Fibroblast of lung (primary cell): ENCODE measurements at places on chromosomes 2 and 18.

GRCh38 chr2:78892295-78892694 lies 133.2 kb upstream of the REG3G start:
- DNase-seq = no peak

DNA sequence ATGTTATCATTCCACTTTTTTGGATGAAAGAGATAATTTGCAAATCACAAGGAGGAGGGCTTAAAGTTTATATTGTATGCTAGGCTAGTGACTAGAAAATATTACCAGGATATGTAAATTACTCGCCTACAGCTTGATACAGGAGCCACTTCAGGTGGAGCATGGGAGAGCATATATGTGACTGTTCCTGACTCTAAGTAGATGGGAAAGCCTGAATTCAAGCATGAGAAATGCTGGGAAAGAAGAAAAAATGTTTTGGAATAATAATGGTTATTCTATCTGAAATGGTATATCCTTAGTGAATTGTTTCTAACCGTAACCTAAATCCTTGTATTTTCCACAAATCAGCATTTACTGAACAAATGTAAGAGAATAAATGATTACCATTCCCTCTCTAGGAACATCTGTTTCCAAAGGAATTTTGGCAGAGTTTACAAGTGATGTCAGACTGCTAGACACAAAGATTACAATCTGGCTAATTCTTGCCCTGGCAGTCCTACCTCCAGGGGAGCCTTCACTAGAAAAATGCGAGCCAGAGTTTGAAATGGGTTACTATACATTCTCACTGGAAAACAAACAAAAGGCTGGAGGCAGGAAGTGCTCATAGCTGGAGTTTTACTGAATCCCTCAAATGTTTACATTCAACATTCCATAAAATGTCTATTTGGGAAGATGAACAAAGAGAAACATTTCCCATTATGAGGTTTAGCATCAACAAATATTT lies 129.4 kb upstream of the MAPRE2 start:
- peak; percentile 95 for DNase-seq

DNA sequence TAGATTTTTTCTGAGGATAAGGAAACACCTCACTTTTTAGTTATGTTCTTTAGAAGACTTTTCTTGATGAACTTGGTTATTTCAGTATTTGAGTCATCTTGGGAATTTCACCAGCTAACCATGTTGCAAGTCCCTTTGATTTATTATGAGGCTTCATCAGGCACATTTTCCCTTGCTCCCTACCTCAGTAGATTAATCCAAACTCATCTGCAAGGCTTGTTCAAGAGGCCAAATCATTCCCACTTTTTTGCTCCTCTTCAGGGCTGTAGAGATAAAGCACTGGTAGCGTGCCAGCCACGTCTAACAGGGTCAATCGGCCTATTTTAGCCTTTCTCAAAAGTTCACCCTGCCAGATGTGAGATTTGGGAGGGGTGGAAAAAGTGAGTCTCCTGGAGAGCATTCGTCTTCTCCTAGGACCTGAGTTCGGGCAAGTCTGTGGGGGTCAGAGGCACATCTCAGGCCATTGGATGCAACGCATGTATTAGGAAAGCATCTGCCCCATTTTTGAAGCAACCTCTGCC lies 120.3 kb downstream of the RDH14 start:
- DNase-seq = peak; percentile 76

- no peak for DNase-seq
Observed at GRCh38 chr2:39228413-39229209, 15.2 kb downstream of the CDKL4 start.

DNA sequence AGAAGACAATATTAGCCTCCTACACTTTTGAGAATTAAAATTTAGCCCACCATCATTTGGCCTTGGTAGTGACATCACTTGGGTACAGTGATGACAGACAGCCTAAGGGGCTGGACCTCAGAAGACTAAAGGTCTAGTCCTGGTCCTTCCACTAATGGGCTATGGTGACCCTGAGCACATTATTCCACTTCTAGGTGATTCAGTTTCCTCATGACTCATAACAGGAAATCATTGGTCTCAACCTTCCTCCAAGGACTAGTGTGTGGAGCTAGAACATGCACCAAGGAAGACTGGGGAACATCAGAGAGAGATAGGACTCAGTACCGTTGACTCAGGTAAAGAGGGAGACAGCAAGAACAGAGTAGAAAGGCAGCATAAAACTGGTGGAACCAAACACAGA lies 64.0 kb downstream of the TFCP2L1 start:
- DNase-seq = peak; percentile 7

GRCh38 chr2:130823886-130824491 lies 12.7 kb upstream of the ARHGEF4 start:
- no peak for DNase-seq

DNA sequence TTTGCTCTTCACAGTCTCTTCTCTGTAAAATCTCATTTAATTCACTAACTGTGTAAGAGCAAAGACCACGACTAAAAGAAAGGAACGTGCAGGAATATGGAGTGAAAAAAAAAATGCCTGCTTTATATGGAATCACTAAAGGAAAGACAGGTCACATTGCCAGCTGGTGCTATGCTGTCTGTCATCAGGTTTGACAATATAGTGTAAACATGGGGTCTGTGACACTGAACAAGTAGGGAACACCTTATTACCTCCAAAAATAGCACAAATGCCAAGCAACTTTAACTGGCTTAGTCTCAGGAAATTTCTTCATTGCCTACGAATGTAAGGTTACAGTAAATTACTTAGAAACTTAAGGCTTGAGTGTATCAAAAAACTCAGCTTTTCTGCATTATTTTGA lies 364.5 kb upstream of the LINC00305 start:
- no peak for DNase-seq

GRCh38 chr2:235025800-235026536 lies 74.2 kb downstream of the SH3BP4 start:
- DNase-seq = peak; percentile 72

DNA sequence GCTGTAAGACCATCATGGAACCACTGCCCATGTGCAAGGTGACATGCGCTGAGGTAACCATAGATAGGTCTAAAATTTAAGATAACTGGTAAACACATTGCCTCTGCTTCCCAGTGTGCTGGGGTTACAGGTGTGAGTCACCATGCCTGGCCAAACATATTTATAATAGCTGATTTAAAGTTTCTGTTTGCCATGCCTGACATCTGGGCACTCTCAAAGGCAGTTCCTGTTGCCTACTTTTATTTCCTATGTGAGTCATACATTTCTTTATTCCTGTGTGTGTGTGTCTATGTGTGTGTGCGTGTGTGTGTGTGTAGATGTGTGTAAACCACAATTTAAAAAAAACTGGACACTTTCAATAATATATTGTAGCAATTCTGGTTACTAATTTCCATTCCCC lies 415.2 kb upstream of the NETO1 start:
- peak; percentile 44 for DNase-seq
